Stimulated activated CD8-positive, alpha-beta memory T cell treated with anti-CD3 and anti-CD28 coated beads, Interleukin-15, amount 100 ng/mL, for 1 hour (primary cell): ENCODE measurements at places on chromosomes 6 and 20.

DNA sequence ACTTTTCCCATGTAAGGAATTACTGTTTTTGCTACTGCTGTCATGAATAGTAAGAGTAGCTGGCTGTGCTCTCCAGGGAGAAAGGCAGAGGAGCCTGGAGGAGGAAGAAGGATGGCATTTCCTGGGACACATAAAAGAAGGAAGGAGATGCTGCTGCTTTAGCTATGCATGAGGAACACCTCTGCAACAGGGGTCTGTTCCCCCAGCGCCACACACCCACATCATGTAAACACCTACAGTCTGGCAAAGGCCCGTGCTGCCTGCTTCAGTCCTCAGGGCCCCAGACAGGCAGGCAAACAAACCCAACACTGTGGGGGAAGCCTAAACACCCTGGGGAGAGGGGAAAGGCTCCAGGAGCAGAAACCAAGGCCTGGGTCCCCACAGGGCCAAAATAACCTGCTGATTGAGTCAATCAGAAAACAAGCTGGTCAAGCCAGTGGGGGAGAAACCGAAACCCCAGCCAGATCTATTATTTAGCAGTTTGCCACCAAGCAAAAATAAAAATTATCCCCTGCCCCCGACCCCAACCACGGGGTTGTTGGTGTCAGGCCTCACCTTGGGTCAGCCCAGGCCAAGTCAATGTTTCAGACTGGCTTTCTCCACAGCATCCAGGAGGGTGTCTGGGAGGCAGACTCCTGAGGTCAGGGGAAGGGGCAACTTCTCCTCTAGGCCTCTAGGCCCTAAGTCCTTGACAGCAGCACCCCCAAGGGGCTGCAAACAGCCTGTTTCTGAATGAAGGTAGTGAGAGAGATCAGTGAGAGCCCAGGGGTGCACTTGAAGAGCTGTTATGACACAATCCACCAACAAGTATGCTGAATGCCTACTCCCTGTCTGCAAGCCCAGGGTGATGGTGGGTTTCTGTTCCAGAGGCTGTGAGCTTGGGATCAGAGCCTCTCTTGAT lies 34.6 kb upstream of the SCUBE3 start:
- DNase-seq: no peak

- DNase-seq: no peak
Observed at GRCh38 chr6:35679399-35679798, 9.3 kb downstream of the FKBP5 start.

GRCh38 chr6:71220466-71220865 lies 68.1 kb upstream of the OGFRL1 start:
- no peak for DNase-seq

- no peak for DNase-seq
Observed at GRCh38 chr6:121515630-121516265, 80.3 kb downstream of the GJA1 start.

- no peak for DNase-seq
Observed at GRCh38 chr6:5626727-5627426, 365.6 kb downstream of the FARS2 start.

- no peak for DNase-seq
Observed at GRCh38 chr6:107621229-107621937, 131.5 kb downstream of the SOBP start.

DNA sequence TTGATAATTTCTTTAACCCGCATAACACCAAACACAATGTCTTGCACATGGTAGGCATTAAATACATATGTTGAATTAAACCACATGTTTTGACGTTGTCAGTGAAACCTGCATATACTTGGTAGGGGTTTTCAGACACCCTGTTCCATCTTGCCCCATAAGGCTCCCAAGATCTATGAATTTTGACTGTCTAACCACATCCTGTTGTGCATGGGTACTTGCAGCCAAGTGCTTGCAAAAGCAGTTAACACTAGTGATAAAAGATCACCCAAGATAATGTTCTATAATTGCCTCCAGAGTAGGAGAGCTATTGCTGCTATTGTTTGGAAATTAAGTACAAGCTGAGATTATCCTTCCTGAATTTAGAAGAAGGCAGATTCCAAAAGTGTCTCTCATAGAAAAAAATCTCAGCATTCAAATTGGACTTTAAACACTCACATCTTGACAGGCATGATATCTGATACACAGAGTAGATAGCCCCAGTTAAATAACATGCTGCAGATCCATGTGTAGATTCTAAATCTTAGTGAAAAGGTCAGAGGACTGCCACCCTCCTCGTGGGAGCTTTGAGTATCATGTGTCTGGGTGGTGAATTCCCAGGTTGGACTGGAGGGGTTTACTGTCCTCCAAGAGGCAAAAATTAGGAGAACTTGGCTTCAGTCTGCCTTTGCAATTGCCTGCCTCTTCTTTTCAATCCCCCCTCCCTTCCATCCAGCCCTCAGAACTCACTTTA lies 25.8 kb upstream of the CCN6 start:
- DNase-seq: no peak

DNA sequence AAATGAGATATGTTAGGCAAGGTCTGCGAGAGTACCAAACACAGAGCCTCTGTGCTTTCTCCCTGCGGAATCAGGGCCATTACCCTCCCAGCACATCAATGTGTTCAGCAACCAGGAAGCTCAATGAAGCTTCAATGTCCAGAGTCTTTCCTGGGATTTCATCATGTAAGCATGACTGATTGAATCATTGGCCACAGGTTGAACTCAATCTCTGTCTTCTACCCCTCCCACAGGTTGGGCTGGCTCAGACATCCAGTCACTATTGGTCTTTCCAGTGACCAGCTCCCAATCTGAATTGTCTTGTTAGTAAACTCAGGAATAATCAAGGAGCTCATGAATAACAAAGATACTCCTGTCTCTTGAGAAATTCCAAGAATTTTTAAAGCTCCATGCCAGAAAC lies 2.7 kb upstream of the DTD1 start:
- DNase-seq: no peak

GRCh38 chr20:23800865-23801264 lies 25.7 kb downstream of the CST2 start:
- no peak for DNase-seq

GRCh38 chr6:36643977-36644376 lies 34.5 kb upstream of the CDKN1A start:
- DNase-seq: no peak

GRCh38 chr6:87968435-87969278 lies 79.0 kb upstream of the SPACA1 start:
- DNase-seq: no peak

DNA sequence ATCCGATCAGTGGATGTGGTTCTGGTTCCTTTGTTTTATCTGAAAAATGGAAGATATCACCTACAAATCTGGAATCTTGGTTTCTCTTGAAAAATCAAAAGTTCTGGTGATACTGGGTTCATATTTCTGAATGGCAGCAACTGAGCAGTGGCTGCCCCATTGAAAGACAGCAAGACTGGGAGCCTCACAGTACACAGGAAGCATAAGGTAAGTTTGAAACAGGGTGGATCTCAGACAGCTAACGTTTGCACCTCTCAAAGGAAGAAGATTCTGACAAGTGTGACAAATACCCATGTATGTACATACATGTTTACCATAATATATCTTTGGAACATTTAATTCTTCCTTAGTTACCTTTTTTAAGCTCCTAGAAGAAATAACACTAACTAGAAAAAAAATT lies at the start of gene SAMD3:
TSS of gene SAMD3 (minus strand) at position 177 of the 400 bp plus-strand sequence. CDS start 7,678 bp downstream, outside the sequence.
- DNase-seq: no peak

- no peak for DNase-seq
Observed at GRCh38 chr6:42175860-42176259, 2.7 kb downstream of the GUCA1A start.

GRCh38 chr6:161828355-161828754 lies 554.5 kb upstream of the AGPAT4 start:
- DNase-seq: no peak

DNA sequence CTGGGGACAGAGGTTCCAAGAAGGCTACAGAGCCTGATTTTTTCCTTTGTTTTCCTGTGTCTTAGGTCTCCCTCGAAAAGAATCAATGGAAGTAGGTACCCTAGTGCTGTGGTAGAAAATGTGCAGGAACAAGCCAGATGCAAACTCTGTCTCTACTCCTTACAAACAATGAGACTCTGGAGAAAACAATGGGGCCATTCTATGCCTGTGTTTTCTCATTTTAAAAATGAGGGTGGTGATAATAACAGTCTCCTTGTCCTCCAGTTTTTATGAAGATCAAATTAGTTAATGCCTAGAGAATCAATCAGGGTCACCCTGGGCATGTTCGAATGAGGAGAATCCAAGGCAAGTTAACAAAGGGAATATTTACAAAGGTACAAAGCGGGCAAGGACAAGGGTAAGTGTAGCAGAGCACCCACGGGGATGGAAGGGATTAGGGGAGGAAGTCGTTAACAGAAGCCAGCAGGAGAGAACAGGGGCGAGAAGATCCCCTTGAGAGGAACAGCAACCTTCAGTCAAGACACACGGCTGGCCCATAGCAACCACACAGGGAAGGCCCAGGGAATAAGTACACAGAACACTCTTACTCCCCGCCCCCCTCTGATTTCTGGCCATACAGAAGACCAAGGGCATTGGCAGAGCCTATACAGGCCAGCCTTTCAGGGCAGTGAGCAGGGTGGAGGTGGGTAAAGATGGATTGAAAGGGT lies 342.8 kb downstream of the PTPRT start:
- DNase-seq: no peak

DNA sequence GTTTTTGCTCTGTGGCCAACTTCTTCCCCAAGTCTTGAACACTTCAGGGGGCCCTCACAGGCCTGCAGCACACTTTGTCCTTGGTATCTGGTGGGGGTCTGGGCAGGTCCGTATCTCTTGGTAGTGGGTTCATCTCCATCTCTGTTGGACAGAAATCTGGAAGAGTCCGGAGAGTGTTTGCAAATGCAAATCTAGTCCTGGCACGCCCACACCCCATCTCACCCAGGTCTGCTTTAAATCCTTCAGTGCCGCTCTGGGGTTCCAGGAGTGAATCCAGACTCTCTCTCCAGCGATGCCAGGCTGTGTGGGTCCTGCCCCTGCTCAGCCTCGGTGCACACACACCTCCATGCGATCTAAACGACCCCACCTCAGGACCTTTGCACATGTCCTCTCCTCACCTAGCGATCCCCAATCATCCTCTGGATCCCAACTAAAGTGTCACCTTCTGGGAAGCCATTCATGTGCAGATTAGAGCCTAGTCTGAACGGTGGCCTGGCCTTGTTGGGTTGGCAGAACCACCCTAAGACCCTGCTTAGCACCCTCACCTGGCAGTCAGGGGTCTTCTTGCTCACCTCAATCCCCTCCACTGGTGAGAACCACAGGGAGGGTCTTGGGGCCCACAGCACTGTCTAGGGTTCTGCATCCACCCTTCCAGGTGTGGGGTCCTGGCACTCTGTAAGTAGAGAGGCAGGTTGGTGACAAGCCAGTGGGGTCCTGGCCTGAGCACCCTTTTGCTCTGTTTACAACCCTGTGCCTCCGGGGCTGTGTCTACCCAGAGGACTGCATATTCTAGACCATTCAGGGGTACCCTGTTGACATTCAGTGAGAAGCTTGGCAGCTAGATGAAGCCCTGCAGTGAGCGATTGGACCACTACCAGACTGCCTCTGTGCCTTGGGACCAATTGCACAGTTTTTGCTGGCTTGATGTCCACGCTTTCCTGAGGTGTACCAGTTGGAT lies 100.8 kb downstream of the SYCP2 start:
- no peak for DNase-seq

GRCh38 chr6:45951321-45952167 lies 64.1 kb downstream of the CLIC5 start:
- no peak for DNase-seq

DNA sequence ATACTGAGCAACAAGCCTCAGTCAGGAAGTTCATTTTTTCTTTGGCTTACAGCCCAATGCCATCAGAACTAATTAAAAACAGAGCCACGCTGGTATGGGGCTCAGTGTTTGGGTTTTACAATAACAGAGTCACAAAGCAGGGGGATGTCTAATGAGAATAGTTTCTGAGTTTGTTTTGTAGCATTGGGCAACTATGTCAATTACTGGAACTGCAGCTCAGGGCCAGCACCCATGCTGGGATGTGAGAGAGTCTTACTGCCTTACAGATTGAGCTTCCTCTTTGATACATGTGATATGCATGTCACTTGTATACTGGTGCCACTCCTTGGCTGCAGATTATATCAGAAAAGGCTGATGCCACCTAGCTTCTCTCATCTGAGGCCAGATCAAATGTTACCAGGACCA lies 117.6 kb downstream of the TFAP2B start:
- DNase-seq: no peak

- no peak for DNase-seq
Observed at GRCh38 chr6:136529710-136530109, 20.5 kb downstream of the MAP7 start.

- no peak for DNase-seq
Observed at GRCh38 chr6:134647861-134648260, 302.0 kb downstream of the ALDH8A1 start.
